ENCODE measurements at places on chromosomes 4 and X.

GRCh38 chr4:4575284-4576211 lies 33.7 kb upstream of the STX18 start:
- peak overlapping the region; percentile 86 for H3K4me3 ChIP-seq
- peaks cover 4% of the 10 kb centered on the region for H3K4me1 ChIP-seq
- H3K27ac ChIP-seq, result no peak overlapping the region
- H3K36me3 ChIP-seq, result no peaks in the 10 kb centered on the region
- DNase-seq, result peak; percentile 87

GRCh38 chrX:152231106-152231505 lies 92.7 kb upstream of the MAGEA10 start:
- H3K4me1 ChIP-seq, result no peaks in the 10 kb centered on the region
- H3K36me3 ChIP-seq, result no peaks in the 10 kb centered on the region
- DNase-seq, result no peak

GRCh38 chrX:133089411-133089810 lies 7.5 kb downstream of the USP26 start:
- no peak overlapping the region for H3K4me3 ChIP-seq
- H3K36me3 ChIP-seq, result no peaks in the 10 kb centered on the region
- no peak for DNase-seq
- no peak overlapping the region for H3K27ac ChIP-seq
- peaks cover 7% of the 10 kb centered on the region for H3K27me3 ChIP-seq
- H3K4me1 ChIP-seq, result no peaks in the 10 kb centered on the region

DNA sequence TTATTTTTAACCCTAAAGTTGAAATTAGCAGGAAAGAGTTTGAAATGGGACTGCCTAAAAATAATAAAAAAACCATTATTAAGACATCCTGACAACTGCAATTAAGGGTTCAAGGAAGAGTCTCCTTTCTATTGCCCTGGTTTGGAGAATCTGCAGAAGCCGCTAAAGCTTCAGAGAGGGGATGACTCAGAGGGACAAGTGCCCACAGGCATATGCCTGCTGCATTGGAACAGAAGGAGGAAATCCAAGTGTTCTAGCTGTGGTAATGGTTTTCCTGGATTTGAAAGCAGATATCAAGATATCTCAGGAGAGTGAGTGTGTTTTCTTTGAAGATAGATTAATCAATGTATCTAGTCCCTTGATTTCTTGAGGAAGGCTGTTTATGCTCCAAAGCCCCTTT lies 235.1 kb upstream of the TAPT1 start:
- no peak overlapping the region for H3K27ac ChIP-seq
- no peaks in the 10 kb centered on the region for H3K36me3 ChIP-seq
- peaks cover 17% of the 10 kb centered on the region for H3K27me3 ChIP-seq
- no peak for DNase-seq
- H3K4me3 ChIP-seq, result no peak overlapping the region
- H3K4me1 ChIP-seq, result peaks cover 8% of the 10 kb centered on the region

- H3K27me3 ChIP-seq, result no peaks in the 10 kb centered on the region
- H3K36me3 ChIP-seq, result no peaks in the 10 kb centered on the region
- H3K4me1 ChIP-seq, result peaks cover 15% of the 10 kb centered on the region
- H3K4me3 ChIP-seq, result no peak overlapping the region
These were observed 5.0 kb upstream of the TSPAN5 start for GRCh38 chr4:98663226-98664006.

GRCh38 chr4:52051615-52052474 lies 741 bp downstream of the SPATA18 start:
- peaks cover 18% of the 10 kb centered on the region for H3K27me3 ChIP-seq
- peak overlapping the region; percentile 86 for H3K4me3 ChIP-seq
- DNase-seq, result peak; percentile 97
- H3K36me3 ChIP-seq, result no peaks in the 10 kb centered on the region

- no peaks in the 10 kb centered on the region for H3K27me3 ChIP-seq
- H3K27ac ChIP-seq, result no peak overlapping the region
- no peak for DNase-seq
- H3K36me3 ChIP-seq, result no peaks in the 10 kb centered on the region
- H3K4me1 ChIP-seq, result no peaks in the 10 kb centered on the region
These were observed 2.4 kb upstream of the SMR3B start for GRCh38 chr4:70380578-70380977.

GRCh38 chr4:150828159-150828558 lies 186.9 kb downstream of the LRBA start:
- H3K4me1 ChIP-seq, result no peaks in the 10 kb centered on the region
- DNase-seq, result no peak
- H3K4me3 ChIP-seq, result no peak overlapping the region
- H3K36me3 ChIP-seq, result no peaks in the 10 kb centered on the region
- no peak overlapping the region for H3K27ac ChIP-seq
- no peaks in the 10 kb centered on the region for H3K27me3 ChIP-seq

DNA sequence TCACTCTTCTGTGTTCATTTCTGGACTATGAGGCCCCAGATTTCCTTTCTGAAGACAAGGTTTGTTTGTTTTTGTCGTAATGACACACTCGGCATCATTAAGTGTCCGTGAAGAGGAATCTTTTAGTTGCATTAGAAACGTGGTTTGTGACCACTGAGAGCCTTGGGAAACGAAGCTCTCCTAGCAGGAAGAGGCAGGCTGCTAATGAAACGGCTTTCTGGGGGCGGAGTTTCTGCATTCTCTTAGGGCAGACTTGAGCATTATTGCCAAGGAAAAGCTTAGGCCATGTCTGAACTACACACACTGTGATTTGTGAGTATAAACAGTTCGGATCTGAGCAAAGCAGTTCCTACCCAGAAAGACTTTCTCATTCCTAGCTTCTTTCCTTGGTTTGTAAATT lies 64.0 kb downstream of the SOX3 start:
- H3K4me3 ChIP-seq, result no peak overlapping the region
- no peaks in the 10 kb centered on the region for H3K36me3 ChIP-seq
- H3K4me1 ChIP-seq, result no peaks in the 10 kb centered on the region
- no peaks in the 10 kb centered on the region for H3K27me3 ChIP-seq

Data from osteoblast (primary cell).